ENCODE measurements at places on chromosomes 6 and 20. TPM values are rescaled to one million over a fixed set of nuclear protein-coding genes. Genes with fewer than 3 reads are reported as not detected.

- H3K27me3 ChIP-seq: no peaks in the 10 kb centered on the region
- peak within 1 kb of the TSS; percentile 94 for H3K27ac ChIP-seq
- H3K4me1 ChIP-seq: peaks cover 49% of the 10 kb centered on the region
- peak within 1 kb of the TSS; percentile 97 for H3K4me3 ChIP-seq
Measured at GRCh38 chr6:24719125-24719971, at the start of gene C6orf62. Gene C6orf62 (minus strand): TSS chr6:24719154. CDS start chr6:24718668, 486 bp downstream.

DNA sequence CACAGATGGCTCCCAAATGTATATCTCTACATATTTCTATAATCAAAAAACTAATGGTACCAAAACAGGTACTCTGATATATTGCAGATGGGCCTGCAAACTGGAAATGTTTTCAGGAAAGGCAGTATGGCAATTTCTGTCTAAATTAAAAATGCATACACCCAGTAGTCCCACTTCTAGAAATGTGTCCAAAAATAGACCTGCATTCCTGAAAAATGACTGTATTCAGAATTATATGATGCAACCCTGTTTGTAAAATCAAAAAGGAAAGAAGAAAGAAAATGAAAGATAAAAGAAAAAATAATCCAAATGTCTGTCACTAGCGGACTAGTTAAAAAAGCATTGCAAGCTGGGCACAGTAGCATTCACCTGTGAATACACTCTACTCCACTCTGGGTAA is 12.9 kb upstream of the MICB start:
- no peak for DNase-seq
- peaks cover 5% of the 10 kb centered on the region for H3K27me3 ChIP-seq
- no peak overlapping the region for H3K4me3 ChIP-seq
- no peaks in the 10 kb centered on the region for H3K36me3 ChIP-seq

- no peaks in the 10 kb centered on the region for H3K27me3 ChIP-seq
- DNase-seq: no peak
- H3K4me1 ChIP-seq: no peaks in the 10 kb centered on the region
- H3K27ac ChIP-seq: no peak overlapping the region
- no peaks in the 10 kb centered on the region for H3K36me3 ChIP-seq
Measured at GRCh38 chr6:32883789-32884188, 29.8 kb downstream of the PSMB9 start.

- peaks cover 81% of the 10 kb centered on the region for H3K27me3 ChIP-seq
- H3K4me3 ChIP-seq: no peak overlapping the region
- no peaks in the 10 kb centered on the region for H3K4me1 ChIP-seq
- no peak overlapping the region for H3K27ac ChIP-seq
- no peaks in the 10 kb centered on the region for H3K36me3 ChIP-seq
Measured at GRCh38 chr6:37555040-37555781, 55.5 kb upstream of the CCDC167 start.

DNA sequence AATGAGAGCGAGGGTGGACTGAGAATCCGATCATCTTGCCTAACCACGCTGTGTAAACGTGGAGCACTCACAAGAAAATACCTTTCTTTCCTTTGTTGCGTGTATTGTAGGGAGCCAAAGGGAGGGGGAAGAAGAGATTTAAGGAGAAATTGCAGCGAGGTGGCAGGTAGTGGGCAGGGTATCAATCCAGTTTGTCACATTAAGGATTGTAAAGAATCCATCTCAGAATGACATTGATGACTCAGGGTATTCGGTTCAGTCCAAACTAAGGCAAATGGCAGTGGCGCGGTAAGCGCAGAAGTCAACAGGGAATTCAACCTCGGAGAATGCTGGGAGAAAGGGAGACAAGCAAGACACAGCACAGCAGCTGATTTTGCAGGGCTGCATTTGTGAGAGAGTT is 146.2 kb downstream of the ID4 start:
- DNase-seq: no peak
- H3K27ac ChIP-seq: no peak overlapping the region
- H3K4me1 ChIP-seq: no peaks in the 10 kb centered on the region
- peaks cover 5% of the 10 kb centered on the region for H3K27me3 ChIP-seq
- H3K4me3 ChIP-seq: no peak overlapping the region

GRCh38 chr6:52560462-52560861 is 16.4 kb downstream of the TRAM2 start:
- no peak for DNase-seq
- no peaks in the 10 kb centered on the region for H3K27me3 ChIP-seq
- H3K36me3 ChIP-seq: peaks cover 3% of the 10 kb centered on the region
- peaks cover 65% of the 10 kb centered on the region for H3K4me1 ChIP-seq
- no peak overlapping the region for H3K4me3 ChIP-seq

- H3K4me3 ChIP-seq: no peak overlapping the region
- peaks cover 11% of the 10 kb centered on the region for H3K27me3 ChIP-seq
- DNase-seq: no peak
- H3K27ac ChIP-seq: no peak overlapping the region
Measured at GRCh38 chr20:64143018-64143801, 21.0 kb upstream of the MYT1 start.

DNA sequence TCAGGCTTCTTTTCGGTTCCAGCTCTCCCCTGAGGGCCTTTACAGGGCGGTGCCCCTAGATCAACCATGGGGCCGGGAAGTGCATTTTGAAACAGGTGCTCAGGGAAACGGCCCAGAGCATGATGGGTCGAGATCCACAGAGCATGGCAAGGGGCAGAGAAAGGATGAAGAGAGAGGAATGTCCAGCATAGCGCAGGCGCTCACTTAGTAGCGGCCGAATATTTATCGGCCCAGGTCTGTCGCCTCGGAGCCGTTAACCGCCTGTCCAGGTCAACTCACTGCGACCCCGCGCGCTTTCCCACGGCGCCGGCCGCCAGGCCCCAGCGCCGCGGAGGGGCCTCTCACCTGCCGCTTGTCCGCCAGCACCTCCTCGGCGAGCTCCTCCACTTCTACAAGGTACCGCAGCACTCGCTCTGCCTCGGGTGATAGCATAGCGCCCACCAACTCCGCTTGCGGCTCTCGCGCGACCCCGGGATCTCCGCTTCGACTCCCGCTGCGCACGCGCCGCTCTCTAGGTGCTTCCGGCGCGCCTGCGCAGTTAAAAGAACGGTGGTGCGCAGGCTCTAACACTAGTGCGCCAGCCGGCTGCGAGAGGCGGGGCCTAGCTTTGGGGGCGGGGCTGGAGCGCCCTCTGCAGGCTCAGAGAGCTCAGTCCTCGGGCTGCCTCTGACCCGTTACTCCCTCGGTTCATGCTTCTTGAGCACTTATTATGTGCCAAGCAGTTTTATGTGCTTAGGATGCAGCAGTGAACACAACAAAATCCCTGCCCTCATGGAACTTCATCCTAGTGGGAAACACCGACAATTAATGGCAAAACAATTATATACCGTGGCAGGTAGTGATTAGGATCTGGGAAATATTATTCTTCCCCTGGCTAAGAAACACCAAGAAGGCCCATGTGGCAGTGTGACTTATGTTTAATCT is at the start of gene PDRG1:
Gene PDRG1 (minus strand): TSS at position 517 of the 924 bp plus-strand sequence. CDS start 85 bp downstream, at position 432.
- H3K27ac ChIP-seq: peak within 1 kb of the TSS; percentile 73
- no peaks in the 10 kb centered on the region for H3K27me3 ChIP-seq
- peaks cover 15% of the 10 kb centered on the region for H3K4me1 ChIP-seq
- peaks cover 31% of the 10 kb centered on the region for H3K36me3 ChIP-seq
- peak within 1 kb of the TSS; percentile 96 for H3K4me3 ChIP-seq

DNA sequence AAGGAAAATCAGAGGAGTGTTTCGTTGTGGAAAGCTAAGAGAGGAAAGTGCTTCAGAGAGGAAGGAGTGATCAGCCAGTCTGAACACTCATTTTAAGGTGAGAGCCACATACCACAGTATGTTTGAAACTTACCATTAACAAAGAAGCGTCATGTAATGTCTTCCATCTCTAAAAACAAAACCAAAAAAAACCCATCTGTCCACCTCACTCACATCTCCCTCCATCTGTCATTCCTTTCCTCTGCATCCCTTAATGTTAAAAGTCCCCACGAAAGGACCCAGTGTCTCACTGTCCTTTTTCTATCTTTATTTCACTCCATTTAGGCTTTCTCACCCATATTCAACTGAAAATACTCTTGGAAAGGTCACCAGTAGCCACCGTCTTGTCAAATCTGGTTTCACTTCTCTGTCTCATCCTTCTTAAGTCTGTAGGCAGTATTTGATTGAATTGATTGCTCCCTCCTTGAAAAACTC is 59.4 kb upstream of the GNRH2 start:
- H3K4me1 ChIP-seq: no peaks in the 10 kb centered on the region
- H3K27ac ChIP-seq: no peak overlapping the region
- H3K4me3 ChIP-seq: no peak overlapping the region
- DNase-seq: no peak

- H3K4me1 ChIP-seq: no peaks in the 10 kb centered on the region
- H3K4me3 ChIP-seq: no peak overlapping the region
- no peak for DNase-seq
Measured at GRCh38 chr20:63877755-63878470, 12.8 kb downstream of the TPD52L2 start.

- no peaks in the 10 kb centered on the region for H3K4me1 ChIP-seq
- peaks cover 10% of the 10 kb centered on the region for H3K27me3 ChIP-seq
- H3K4me3 ChIP-seq: no peak overlapping the region
- no peak for DNase-seq
- no peak overlapping the region for H3K27ac ChIP-seq
Measured at GRCh38 chr6:166751051-166751595, 124.1 kb upstream of the RPS6KA2 start.

DNA sequence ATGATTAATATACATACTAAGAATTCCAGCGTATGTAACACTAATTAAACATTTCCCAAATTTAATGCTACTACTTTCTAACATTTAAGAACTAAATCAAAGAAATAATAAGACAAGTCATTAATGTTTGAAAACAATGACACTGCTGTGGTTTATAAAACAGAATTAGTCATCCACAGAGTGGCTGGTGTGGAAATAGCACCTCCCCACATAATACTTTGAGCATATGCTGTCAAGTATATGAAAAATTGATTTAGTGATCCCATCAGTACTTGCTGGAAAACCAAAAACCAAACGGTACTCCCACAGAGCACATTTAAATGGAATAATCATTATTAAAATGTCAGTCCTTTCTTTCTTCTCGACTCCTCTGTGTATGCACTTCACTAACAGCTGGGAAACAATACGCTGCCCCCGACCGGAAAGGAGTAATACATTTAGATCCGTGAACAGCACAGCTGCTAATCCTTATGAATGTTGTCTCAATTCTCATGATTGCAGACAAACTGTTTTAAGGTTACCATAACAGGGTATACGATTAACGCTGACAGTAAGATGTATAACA is 78.4 kb downstream of the PREP start:
- H3K27ac ChIP-seq: no peak overlapping the region
- DNase-seq: no peak
- H3K4me3 ChIP-seq: no peak overlapping the region
- H3K36me3 ChIP-seq: peaks cover 6% of the 10 kb centered on the region
- H3K4me1 ChIP-seq: peaks cover 14% of the 10 kb centered on the region

DNA sequence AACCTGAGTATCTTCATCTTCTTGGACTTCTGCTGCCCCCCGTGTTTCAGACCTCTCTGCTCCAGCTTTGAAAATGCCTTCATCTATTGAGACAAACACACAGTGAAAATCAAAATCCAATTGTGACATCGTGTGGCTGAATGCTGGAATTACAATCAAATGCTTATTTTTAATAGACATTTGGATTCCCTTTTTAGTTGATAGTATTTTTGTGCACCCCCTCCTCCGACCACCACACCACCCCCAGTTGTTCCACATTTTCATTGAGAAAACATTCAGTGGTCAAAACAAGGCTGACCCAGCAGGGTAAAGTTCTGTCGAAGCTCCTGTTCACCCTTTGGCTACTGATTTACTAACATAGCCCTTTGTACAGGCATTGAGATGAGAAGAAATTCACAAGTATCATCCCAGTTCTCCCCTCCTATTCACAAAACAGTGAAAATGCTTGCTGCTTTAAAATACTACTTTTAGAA is 79.0 kb downstream of the NRSN1 start:
- no peaks in the 10 kb centered on the region for H3K27me3 ChIP-seq
- DNase-seq: peak; percentile 59
- no peak overlapping the region for H3K4me3 ChIP-seq
- H3K27ac ChIP-seq: peak overlapping the region; percentile 53

DNA sequence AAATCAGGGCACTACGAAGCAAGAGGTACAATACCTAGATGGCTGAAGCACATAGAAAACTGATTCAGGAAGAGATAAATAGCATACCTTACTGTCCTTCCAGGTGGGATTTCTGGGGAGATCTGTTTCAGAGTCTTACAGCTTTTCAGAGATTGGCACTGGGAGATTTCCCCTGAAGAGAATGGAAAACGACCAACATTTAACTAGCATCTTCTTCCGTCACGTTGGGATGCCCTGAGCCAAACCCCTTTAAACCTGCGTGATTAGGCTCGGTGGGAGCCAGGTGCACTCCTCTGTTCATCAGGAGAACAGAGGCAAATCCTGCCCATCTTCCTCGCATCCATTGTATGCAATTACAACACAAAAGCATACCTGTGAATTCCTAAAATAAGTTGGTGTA is 614.5 kb downstream of the HDGFL1 start:
- H3K27ac ChIP-seq: no peak overlapping the region
- H3K4me3 ChIP-seq: no peak overlapping the region
- no peak for DNase-seq
- no peaks in the 10 kb centered on the region for H3K36me3 ChIP-seq
- H3K4me1 ChIP-seq: no peaks in the 10 kb centered on the region
- no peaks in the 10 kb centered on the region for H3K27me3 ChIP-seq

DNA sequence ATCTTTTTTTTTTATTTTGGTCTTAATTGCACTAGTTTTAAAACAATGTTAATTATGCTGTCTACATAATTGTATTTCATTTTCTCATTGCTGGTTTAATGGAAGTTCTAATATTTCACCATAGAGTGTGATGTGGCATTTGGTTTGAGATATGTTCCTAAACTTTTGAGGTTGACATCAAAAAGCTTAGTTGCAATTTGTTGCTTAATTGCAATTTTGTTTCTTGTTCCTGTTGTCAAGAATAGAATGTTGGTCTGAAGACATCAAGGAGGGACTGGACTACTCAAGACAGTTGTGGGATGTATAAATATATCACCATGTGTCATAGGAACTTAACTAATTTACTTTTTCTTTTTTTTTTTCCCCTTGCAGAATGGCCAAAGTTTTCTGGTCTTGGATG is 12.5 kb downstream of the HSF2 start:
- no peak overlapping the region for H3K4me3 ChIP-seq
- no peaks in the 10 kb centered on the region for H3K4me1 ChIP-seq
- H3K36me3 ChIP-seq: peaks cover 42% of the 10 kb centered on the region
- no peak for DNase-seq
- no peaks in the 10 kb centered on the region for H3K27me3 ChIP-seq

VWA7 gene
- total RNA-seq: 0.79 TPM

FRMD1 gene
- total RNA-seq: not detected

OPRL1 gene
- total RNA-seq: 0.27 TPM

NT5E gene
- total RNA-seq: 6.4 TPM

DAAM2 gene
- total RNA-seq: not detected

MLIP gene
- 0.33 TPM for total RNA-seq

All from HepG2 (cell line).